ENCODE measurements at places on chromosomes 3 and 15. TPM values are rescaled to one million over a fixed set of nuclear protein-coding genes. Genes with fewer than 3 reads are reported as not detected.
A peak's percentile ranks its signal among the peaks of the same experiment; 100 is the strongest.

DNA sequence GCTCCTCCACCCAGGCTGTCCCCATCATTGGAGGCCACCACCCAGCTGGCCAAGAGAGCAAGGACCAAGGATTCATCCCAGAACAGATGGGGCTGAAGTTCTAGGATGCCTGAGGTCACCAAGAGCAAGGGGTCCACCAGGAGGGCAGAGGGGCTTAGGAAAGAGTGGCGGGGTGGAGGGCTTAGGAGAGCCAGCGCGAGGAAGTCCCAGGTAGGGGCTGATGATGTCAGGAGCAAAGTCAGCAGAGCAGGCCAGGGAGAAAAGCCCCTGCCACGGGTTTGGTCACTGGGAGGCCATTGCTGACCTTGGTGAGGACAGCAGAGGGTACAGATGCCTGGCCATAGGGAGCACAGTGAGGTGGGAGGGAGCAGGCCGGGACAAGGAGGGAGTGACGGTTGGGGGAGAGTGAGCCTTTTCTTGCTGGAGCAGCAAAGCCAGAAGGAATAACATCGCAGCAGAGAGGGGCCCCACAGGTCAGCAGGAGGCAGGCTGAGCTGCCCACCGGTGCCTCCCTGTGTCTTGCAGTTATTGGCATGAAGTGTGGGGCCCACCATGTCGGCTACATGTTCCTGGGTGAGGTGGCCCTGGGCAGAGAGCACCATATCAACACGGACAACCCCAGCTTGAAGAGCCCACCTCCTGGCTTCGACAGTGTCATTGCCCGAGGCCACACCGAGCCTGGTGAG is 5.2 kb downstream of the PARP3 start:
- DNase-seq: no peak

DNA sequence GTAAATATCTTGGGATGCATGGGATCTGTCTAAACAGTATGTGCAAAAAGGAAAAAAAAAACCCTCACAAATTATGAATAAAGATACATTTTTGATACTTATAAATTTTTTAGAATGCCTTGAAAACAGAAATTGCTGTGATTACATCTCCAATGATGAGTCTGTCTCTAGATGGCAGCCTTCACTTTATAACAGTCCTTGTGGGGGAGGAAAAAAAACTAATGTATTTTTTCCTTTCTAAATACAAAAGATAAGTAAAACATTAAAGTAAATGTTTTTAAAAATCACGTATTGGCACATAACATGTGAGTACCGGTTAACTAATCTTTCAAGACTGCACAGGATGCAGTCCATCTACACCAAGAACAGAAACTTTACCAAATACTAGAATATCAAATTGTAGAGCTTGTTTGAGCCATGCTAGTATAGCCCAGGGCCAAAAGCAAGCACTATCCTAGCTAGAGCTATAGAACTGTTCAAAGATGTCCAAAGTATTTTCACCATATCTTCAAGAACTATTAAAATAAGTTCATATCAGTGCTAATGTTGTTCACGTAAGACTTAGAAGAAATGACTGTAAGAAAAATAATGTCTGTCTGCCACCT is 206.4 kb downstream of the STAG1 start:
- DNase-seq: no peak

DNA sequence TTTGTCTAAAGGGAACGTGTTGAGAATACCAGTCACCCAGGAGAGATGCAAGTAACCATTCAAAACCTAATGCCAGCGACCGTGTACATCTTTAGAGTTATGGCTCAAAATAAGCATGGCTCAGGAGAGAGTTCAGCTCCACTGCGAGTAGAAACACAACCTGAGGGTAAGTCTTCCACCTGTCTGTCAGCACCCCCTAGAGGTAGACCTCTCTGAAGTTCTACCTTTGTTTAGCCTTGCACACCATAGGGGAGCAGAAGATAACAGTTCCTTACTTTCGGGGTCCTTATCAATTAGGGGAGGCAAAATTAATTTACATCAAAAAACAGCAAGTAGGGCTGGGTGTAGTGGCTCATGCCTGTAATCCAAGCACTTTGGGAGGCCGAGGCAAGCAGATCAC is 124.4 kb downstream of the HCN4 start:
- no peak for DNase-seq

GRCh38 chr3:182837855-182838454 is 44.7 kb downstream of the ATP11B start:
- DNase-seq: no peak

DNA sequence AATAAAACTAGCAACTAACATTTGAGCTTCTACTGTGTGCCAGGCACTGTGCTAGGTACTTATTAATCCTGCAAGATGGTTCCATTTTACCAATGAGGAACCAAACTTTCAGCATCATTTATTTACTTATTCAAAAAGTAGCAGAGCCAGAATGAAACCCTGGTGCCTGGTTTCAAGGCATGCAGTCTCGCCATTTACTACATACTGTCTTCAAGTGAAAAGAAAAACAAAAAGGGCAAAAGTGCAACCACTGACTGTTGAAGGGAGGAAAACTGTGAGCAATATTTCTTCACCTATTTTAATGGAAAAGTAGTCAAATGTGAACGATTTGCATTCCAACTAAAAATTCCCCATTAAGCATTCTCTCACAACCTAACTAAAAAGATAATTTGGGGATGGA is 8.7 kb downstream of the DCUN1D1 start:
- DNase-seq: no peak

- no peak for DNase-seq
Measured at GRCh38 chr3:184460276-184460675, 80.4 kb downstream of the CHRD start.

- DNase-seq: no peak
Measured at GRCh38 chr15:54150255-54150654, 172.0 kb downstream of the UNC13C start.

GRCh38 chr15:99565049-99565298 is 810 bp upstream of the MEF2A start:
- no peak for DNase-seq

DNA sequence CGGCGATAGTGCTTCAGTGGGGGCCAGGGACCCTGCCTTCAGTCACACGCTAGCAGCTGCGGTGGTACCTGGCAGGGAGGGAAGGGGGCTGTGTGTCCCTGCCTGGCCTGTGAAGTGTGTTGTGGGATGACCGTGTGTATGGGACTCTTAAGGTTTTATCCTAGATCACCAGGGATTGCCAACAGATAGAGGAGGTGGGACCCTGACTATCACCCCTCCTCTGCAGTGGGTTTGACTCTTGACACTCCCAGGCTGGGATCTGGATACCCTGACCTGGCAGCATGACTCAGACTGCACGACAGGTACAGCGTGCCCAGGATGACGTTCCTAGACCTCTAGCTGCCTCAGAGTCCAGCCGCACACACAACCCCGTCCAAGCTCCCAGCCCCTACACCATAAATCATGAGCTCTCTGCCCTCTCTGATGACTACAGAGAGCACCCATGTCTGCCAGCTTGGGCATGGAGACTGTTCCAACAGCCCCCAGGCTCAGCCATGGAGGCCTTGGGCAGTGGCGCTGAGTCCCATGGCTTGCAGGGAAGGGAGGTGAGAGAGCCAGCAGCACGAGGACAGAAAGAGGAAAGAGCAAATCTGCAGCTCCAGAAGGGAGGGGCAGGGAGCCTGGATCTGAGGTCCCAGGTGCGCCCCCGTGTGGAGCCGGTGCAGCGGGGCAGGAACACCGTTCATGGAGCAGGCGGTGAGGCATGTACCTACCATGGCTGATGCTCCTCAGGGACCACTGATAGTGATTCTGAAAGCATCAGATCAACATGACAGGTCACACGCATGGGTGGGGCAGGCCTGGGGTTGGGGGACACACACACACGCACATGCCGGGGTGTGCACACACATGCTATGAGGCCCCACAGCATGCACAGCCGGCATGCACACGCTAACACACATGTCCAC is 71.0 kb downstream of the ADAMTS7 start:
- DNase-seq: peak; percentile 38

GRCh38 chr3:186004671-186005070 is 66.9 kb upstream of the TRA2B start:
- no peak for DNase-seq

DNA sequence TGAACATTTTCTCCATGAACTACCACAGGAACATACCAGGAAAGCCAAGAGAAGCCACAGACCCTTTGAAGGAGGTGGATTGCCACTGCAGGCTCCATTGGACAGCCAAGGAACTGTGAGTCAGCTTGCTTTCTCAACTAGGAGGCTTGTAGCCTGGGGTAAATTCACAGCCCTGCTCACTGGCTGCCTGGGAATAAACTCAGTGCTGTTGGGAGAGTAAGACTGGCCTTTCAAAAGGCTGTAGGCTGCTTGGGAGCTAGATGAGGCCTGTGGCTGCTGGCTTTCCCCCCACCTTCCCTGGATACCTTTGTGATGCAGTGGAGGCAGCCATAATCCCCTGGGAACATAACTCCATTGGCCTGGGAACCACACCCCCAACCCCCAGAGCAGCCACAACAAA is 223.5 kb upstream of the RBMS3 start:
- DNase-seq: no peak

- no peak for DNase-seq
Measured at GRCh38 chr3:43870844-43871626, 180.3 kb downstream of the ABHD5 start.

DNA sequence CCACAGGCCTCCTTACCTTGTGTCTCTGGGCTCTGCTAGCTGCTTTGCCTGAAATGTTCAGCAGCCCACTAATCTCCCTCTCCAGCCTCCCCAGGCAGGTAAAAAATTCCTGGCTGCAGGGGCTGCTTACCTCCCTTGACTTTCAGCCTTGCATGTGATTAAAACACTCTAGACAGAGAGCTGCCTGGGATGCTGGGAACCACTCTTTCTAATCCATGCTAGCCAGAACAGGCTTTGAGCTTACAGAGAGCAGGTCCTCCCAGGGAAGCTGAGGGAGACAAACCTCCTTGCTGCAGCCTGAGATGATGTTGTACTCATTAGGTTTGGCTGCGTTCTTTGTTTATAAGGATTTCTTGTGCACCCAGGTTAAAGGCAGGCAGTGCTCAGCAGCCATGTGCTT is 33.7 kb upstream of the LIPC start:
- no peak for DNase-seq

GRCh38 chr15:39596358-39597051 is 15.6 kb downstream of the THBS1 start:
- DNase-seq: no peak

GRCh38 chr15:68712886-68713285 is 107.8 kb downstream of the ANP32A start:
- no peak for DNase-seq

- DNase-seq: no peak
Measured at GRCh38 chr15:77029166-77030047, 34.5 kb downstream of the PSTPIP1 start.

- DNase-seq: no peak
Measured at GRCh38 chr15:34116620-34117019, 14.7 kb downstream of the PGBD4 start.

- DNase-seq: no peak
Measured at GRCh38 chr3:139204728-139205127, 139.1 kb upstream of the MRPS22 start.

DNA sequence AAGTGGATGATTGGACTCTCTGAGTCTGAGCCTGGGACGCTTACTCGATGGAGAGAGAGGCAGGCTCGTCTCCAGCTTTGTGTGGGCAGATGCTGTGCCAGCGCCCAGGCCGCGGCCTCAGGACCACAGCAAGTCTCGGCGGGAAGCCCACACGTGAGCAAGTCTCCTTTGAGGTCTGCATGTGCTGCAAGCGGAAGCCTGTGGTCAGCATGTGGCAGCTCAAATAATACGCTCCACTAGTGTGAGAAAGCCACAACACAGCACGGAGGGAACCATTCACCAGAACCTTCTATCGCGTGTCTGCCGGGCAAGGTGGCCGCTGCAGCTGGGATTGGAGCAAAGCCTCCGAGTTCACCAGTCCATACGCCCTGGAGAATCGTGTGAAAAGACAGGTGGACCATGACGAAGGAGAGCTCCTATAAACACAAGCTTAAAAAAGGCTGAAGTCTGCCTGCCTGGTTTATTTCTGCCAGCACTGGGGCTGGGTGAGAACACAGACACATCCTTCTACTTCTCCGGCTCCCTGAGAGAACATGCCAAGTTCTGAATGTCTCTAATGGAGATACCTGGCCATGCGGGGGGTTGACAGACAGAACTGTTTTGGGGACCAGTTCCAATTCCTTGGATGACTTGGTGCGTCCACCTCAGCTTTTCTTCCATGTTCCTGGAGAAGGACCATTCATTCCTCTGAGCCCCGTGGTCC is 82.0 kb upstream of the LRIG1 start:
- DNase-seq: peak; percentile 44

GRCh38 chr15:47410247-47410646 is 307.1 kb upstream of the SEMA6D start:
- DNase-seq: no peak

- no peak for DNase-seq
Measured at GRCh38 chr3:19436746-19437145, 288.4 kb downstream of the KCNH8 start.

GRCh38 chr15:44956388-44956787 is at the start of gene TERB2:
Gene TERB2 (plus strand): TSS chr15:44956687. CDS start chr15:44956719, 32 bp downstream.
- no peak for DNase-seq

- no peak for DNase-seq
Measured at GRCh38 chr3:156693166-156693565, 18.8 kb downstream of the TIPARP start.

DNA sequence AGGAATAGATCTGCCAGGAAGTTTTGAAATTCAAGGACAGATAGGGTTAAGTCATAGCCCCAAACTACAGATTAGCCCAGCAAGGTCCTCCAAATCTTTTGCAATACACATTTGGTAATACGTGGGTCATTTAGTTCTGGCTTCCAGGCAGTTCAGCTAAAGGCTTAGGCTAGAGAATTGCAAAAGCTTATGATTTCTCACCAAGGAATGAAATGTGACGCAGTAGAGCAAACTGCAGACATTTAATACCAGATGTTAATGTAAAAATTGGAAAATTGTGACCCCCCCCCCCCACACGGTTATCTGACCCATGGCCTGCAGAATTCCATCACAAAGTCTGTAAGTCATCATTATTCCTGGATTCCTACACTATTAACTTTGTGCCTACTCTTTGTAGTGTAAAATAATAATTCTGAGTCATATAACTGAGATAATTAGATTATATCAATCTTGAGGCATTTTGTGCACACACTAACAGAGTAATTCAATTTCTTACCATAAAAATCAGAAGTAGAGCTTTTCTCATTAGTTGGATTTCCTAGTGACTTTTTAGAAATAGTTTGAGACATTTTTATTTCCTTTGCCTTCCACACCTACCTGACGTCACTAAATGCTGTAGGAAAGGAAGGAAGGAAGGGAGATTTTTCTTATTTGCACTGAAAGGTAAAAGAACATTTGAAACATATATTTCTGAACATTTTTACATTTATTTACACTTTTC is 235.2 kb downstream of the DTWD1 start:
- no peak for DNase-seq

The ANKRD63 gene
- total RNA-seq: not detected

The GPR171 gene
- 20.6 TPM for total RNA-seq

The TMC3 gene
- under 0.01 TPM for total RNA-seq

The CDCP1 gene
- 0.52 TPM for total RNA-seq

The SPINK8 gene
- total RNA-seq: not detected

The HGD gene
- total RNA-seq: 0.38 TPM

The CFAP161 gene
- 0.24 TPM for total RNA-seq

The P3H2 gene
- total RNA-seq: 5.9 TPM

The CCDC9B gene
- total RNA-seq: 0.28 TPM

The GOLGA8J gene
- 0.05 TPM for total RNA-seq

The SNX22 gene
- 9.4 TPM for total RNA-seq

The EHHADH gene
- total RNA-seq: 3.3 TPM

The OR5K2 gene
- total RNA-seq: not detected

The NTRK3 gene
- 0.57 TPM for total RNA-seq

The EPHA6 gene
- 1.3 TPM for total RNA-seq
